ENCODE measurements at places on chromosomes 11 and 22. TPM values are rescaled to one million over a fixed set of nuclear protein-coding genes. Genes with fewer than 3 reads are reported as not detected.

DNA sequence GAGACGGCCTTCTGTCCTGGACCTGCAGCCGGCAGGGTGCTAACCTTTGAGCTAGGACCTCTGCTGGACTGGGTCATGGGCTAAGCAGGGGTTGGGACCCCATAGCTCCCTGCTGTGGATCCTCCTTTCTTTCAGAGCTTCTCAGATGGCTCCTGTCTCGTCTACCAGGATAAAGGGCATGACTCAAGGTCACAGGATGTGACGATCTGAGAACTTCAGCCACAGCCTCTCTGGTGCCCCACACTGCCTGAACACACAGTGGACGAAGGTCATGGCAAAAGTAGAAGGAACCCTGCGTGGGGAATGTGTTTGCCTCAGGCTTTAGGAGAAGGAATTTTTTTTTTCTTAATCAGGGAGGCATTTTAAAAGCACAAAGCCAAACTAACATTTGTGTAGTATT lies 196.7 kb downstream of the TRIM29 start:
- no peaks in the 10 kb centered on the region for H3K4me1 ChIP-seq
- no peaks in the 10 kb centered on the region for H3K36me3 ChIP-seq
- no peak overlapping the region for H3K27ac ChIP-seq
- DNase-seq, result no peak
- no peak overlapping the region for H3K4me3 ChIP-seq

GRCh38 chr11:43377389-43377788 lies 18.7 kb downstream of the TTC17 start:
- no peak for DNase-seq
- H3K4me3 ChIP-seq, result no peak overlapping the region
- no peaks in the 10 kb centered on the region for H3K4me1 ChIP-seq
- H3K27me3 ChIP-seq, result no peaks in the 10 kb centered on the region
- peaks cover 4% of the 10 kb centered on the region for H3K36me3 ChIP-seq

Gene EFCAB6
- 0.22 TPM for polyA plus RNA-seq

- no peak overlapping the region for H3K27ac ChIP-seq
- H3K36me3 ChIP-seq, result no peaks in the 10 kb centered on the region
- no peaks in the 10 kb centered on the region for H3K27me3 ChIP-seq
Observed at GRCh38 chr11:134669796-134670195, 257.8 kb upstream of the B3GAT1 start.

DNA sequence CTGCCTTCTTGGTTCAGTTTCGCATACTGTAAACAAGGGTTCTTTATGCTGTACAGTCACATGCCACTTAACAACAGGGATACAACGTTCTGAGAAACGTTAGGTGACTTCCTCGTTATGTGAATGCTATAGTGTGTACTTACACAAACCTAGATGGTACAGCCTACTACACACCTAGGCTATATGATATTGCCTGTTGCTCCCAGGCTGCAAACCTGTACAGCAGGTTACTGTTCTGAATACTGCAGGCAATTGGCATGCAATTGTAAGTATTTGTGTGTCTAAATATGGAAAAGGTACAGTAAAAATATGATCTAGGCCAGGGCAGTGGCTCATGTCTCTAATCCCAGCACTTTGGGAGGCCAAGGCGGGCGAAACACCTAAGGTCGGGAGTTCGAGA lies 85.7 kb upstream of the PRDM11 start:
- H3K4me3 ChIP-seq, result no peak overlapping the region
- H3K36me3 ChIP-seq, result no peaks in the 10 kb centered on the region
- H3K27ac ChIP-seq, result no peak overlapping the region

GRCh38 chr11:85886089-85887056 lies 31.2 kb downstream of the CCDC83 start:
- no peaks in the 10 kb centered on the region for H3K36me3 ChIP-seq
- no peak overlapping the region for H3K27ac ChIP-seq
- H3K27me3 ChIP-seq, result no peaks in the 10 kb centered on the region
- no peak for DNase-seq
- no peaks in the 10 kb centered on the region for H3K4me1 ChIP-seq

DNA sequence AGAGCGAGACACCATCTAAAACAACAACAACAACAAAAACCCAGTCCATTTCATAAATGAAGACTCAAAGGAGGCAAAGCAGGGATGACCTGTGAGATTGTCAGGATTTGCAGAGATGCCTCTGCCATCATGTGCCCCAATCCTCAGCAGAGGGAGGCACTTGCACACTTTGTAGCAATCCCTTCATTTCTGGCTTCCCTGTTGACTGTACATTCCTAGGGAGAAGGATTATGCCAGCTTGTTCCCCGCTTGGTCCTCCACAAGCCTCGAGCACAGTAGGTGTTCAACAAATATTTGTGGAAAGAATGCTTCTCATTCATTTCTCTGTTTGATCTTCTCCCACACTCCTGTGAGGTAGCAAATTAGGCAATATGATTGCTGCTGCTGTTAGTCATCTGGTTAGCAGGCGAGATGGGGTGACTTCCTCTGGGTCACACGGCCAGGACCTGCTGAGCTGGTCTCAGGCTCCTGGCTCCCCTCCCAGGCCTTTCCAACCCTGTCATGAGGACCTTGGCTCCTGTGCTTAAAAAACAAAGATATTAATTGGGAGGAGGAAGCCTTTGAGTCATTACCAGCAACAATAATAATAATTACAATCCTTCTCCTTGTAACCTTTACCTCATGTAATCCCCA lies 34.1 kb downstream of the LIF start:
- no peak overlapping the region for H3K4me3 ChIP-seq
- no peaks in the 10 kb centered on the region for H3K4me1 ChIP-seq
- H3K27me3 ChIP-seq, result no peaks in the 10 kb centered on the region

DNA sequence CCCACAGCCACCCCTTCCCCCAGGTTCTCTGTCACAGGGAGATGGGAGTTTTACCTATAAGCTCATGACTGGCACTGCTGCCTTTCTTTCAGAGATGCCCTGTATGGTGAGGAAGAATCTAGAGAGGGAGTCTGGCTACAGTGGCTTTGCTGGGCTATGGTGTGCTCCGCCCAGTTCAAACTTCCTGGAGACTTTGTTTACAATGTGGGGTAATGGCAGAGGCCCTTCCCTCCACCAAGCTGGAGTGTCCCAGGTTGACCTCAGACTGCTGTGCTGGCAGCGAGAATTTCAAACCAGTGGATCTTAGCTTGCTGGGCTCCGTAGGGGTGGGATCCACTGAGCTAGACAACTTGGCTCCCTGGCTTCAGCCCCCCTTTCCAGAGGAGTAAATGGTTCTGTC lies 143.5 kb downstream of the MSANTD4 start:
- no peak for DNase-seq
- H3K27me3 ChIP-seq, result no peaks in the 10 kb centered on the region
- H3K4me3 ChIP-seq, result no peak overlapping the region
- H3K36me3 ChIP-seq, result no peaks in the 10 kb centered on the region

Data from CD8-positive, alpha-beta memory T cell (primary cell).